ENCODE measurements at places on chromosomes 3 and 15. TPM values are rescaled to one million over a fixed set of nuclear protein-coding genes. Genes with fewer than 3 reads are reported as not detected.

DNA sequence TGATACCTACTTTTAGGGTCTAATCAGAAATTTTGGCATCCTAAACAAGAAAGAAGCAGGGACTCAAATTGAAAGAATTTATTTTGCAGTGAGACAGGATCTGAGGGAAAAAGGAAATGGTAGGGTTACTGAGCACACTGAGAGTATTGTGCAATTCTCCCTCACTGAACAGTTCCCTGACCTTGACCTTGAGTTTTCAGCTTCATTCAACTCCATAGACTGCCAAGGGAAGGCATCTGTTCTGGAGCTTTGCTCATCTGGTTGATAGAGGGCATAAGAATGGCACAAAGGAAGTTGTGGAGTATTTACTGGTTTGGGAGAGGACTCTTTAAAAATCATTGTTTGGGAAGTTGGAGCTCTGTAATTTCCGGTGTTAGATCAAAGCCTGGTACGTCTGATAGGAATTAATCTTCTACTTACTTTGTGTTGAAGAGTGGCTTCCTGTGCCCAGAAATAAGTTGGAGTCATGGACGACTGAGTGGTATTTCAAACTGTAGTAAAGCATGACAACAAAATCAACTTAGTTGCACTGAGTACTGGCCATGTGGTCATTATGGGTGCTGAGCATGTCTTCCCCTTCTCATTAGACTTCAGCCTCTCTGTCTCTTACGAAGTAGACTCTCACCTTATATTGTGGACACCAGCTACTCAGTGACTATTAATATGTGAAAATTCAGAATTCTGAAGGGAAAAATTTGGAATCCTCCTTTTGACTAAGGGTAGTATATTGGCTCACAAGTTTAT is 40.8 kb downstream of the CLDN1 start:
- no peak for DNase-seq

- DNase-seq = no peak
Observed at GRCh38 chr3:2765002-2765579, 345.1 kb downstream of the IL5RA start.

GRCh38 chr15:66018488-66018797 is 149.2 kb downstream of the RAB11A start:
- no peak for DNase-seq

DNA sequence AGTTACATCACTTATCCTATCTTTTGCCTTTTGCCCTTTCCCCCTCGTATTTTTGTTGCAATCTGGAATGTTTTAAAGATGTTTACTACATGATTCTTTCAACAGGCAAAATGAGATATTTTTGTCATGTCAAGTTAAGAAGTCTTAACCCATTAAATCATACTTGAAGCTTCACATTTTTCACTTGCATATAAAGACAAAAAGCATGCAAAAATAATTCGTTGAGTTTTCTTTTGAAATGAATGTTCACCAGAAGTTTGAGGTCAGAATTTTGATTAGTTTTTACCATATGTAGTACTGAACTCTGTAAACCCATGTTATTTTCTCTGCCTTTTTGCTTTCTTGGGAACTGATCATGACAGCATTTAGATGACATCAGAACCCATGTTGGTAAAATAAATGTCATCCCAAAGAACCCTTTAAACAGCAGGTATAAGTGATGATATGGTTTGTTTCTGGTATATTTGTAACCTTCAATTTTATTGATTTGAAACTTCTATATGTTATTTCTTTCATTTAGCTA is 188.5 kb downstream of the GHSR start:
- DNase-seq = peak; percentile 37

STRC gene
- polyA plus RNA-seq = 1.8 TPM

SLC22A13 gene
- polyA plus RNA-seq = 2.6 TPM

GOLGA6D gene
- polyA plus RNA-seq = 0.38 TPM

Measured in renal pelvis (tissue), 12 donors.